ENCODE measurements at places on chromosomes 7 and 10.

- no peak for DNase-seq
- H3K27me3 ChIP-seq, result no peaks in the 10 kb centered on the region
- H3K4me3 ChIP-seq, result no peak overlapping the region
- no peak overlapping the region for H3K27ac ChIP-seq
Observed at GRCh38 chr10:119801176-119801575, 71.5 kb downstream of the MCMBP start.

GRCh38 chr10:75553550-75553949 lies 122.1 kb downstream of the LRMDA start:
- no peaks in the 10 kb centered on the region for H3K27me3 ChIP-seq
- no peak overlapping the region for H3K27ac ChIP-seq
- no peak overlapping the region for H3K4me3 ChIP-seq
- H3K36me3 ChIP-seq, result no peaks in the 10 kb centered on the region
- no peaks in the 10 kb centered on the region for H3K4me1 ChIP-seq

DNA sequence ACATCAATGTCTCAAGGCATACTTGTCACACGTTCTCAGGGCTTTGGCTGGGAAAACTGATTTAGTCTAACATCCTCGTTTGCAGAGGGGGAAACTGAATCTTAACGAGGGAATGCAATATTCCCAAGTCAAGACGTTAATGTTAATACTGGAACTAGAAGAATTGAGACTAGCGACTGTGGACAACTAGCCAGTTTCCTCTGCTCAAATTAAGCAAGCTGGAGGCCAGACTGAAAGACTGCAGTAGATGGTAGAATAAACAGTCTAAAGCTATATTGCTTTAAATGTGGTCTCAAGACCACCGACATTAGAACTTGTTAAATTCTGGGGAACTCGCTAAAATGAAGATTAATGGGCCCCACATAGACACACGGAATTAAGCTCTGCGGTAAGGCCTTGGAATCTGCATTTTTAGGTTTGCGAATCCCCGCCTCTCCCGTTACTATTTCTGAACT lies 639 bp upstream of the TFAM start:
- no peaks in the 10 kb centered on the region for H3K36me3 ChIP-seq
- DNase-seq, result no peak
- H3K27me3 ChIP-seq, result no peaks in the 10 kb centered on the region

DNA sequence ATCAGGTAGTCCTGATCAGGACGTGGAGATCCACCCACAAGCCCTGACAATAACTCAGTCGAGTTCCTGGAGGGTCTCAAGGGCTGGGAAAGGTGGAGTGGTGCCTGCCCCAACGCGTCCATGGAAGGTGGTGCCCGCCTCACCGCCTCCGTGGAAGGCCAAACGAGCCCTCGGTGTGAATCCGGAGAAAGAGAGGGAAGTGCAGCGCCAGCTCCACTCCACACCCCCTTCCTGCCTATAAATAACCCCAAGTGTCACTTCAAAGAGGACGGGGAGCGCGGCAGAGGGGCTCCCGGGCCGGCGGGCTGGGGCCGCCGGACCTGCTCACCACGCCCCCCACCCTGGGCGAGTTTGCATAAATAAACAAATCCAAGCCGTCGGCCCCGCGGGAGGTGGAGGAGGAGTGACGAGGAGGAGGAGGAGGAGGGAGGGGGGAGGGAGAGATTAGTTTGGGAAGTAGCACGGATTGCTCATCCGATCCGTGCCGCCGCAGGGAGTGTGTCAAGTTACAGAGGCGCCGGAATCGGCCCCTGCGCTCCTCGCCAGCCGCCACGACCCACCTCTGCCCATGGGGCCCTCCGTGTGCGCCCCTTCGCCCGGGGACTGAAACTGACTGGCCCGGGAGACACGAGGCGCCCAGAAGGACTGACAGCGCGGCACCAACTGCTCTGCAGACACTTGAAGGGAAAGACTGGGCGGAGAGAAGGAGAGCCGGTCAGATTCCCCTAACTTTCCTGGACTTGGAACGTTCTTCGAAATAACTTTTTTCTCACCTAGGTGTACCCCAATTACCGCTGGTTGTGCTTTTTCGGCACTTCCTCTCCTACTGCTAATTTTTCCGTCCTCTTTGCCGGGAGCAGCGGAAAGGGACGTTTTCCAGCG lies at the start of gene COL13A1:
Gene COL13A1 (plus strand): TSS at position 473 of the 882 bp plus-strand sequence. CDS start 518 bp downstream, outside the sequence.
- peaks cover 24% of the 10 kb centered on the region for H3K27me3 ChIP-seq
- peak within 1 kb of the TSS; percentile 37 for H3K4me3 ChIP-seq
- H3K36me3 ChIP-seq, result no peaks in the 10 kb centered on the region
- no peak within 1 kb of the TSS for H3K27ac ChIP-seq
- peak; percentile 41 for DNase-seq
- H3K4me1 ChIP-seq, result peaks cover 12% of the 10 kb centered on the region

- peaks cover 35% of the 10 kb centered on the region for H3K4me1 ChIP-seq
- peak overlapping the region; percentile 5 for H3K4me3 ChIP-seq
- DNase-seq, result no peak
Observed at GRCh38 chr10:102648889-102649796, 4.9 kb downstream of the TRIM8 start.

- no peaks in the 10 kb centered on the region for H3K27me3 ChIP-seq
- no peak for DNase-seq
- H3K4me1 ChIP-seq, result no peaks in the 10 kb centered on the region
- no peaks in the 10 kb centered on the region for H3K36me3 ChIP-seq
Observed at GRCh38 chr7:45700556-45700955, 126.4 kb downstream of the ADCY1 start.

DNA sequence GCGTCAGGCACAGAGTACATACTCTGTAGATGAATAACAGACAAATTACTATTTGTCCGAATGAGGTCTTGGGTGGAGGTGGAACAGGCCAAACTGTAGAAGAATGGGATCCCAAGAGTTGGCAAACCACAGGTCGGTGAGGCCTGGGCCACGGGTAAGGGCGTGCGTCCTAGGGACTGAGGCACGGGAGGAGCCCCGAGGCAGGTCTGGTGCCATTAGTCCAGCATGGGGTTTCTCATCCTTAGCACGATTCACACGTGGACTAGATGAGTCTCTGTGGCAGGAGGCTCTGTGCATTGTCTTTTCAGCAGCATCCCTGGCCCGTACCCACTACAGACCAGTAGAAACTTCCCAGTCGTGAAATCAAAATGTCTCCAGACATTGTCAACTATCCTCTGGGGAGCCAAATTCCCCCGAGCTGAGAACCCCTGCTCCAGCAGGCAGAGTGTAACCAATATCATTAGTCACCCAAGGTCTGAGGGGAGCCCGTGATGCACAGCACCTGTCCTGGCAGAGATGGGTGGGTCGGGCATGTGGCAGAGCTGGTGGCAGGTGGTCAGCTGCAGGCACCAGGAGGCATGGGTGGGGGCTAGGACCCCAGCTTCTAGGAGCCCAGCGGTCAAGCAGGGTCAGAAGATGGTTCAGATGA lies 61.3 kb downstream of the COL13A1 start:
- no peaks in the 10 kb centered on the region for H3K36me3 ChIP-seq
- DNase-seq, result no peak
- peaks cover 4% of the 10 kb centered on the region for H3K4me1 ChIP-seq
- no peaks in the 10 kb centered on the region for H3K27me3 ChIP-seq
- no peak overlapping the region for H3K4me3 ChIP-seq

DNA sequence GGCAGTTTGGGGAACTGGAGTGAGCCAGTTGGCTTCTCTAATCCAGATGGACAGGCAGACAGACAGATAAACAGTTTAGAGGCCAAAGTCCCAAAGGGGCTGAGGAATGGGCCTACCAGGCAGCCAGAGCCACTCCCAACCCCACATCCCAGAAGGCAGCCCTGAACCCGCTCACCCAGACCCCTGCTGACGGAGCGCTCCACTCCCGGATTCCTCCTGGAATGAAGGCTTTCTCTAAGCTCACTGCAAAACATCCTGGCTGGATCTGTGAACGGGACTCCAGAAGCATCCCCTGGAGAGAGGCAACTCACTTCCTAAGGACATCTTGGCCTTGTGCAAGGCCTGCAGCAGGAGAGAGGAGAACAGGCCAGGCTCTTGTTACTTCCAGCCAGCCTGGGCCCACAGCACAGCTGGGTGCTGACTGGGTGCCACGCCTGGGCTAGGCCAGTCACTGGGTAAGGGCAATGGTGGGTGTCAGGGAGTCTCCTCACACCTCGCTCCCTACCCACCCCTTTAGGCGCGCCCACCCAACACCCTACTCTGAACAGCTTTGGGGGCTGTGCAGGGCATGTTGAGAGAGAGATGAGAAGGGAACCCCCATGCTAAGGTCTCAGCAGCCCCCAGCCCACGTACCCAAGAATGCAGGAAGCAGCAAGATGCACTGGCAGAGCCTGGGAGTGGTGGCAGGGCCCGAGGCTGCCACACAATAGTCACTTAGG lies 168.6 kb upstream of the ZMIZ1 start:
- H3K4me1 ChIP-seq, result no peaks in the 10 kb centered on the region
- no peaks in the 10 kb centered on the region for H3K36me3 ChIP-seq
- no peak overlapping the region for H3K27ac ChIP-seq
- peak; percentile 22 for DNase-seq
- no peak overlapping the region for H3K4me3 ChIP-seq

DNA sequence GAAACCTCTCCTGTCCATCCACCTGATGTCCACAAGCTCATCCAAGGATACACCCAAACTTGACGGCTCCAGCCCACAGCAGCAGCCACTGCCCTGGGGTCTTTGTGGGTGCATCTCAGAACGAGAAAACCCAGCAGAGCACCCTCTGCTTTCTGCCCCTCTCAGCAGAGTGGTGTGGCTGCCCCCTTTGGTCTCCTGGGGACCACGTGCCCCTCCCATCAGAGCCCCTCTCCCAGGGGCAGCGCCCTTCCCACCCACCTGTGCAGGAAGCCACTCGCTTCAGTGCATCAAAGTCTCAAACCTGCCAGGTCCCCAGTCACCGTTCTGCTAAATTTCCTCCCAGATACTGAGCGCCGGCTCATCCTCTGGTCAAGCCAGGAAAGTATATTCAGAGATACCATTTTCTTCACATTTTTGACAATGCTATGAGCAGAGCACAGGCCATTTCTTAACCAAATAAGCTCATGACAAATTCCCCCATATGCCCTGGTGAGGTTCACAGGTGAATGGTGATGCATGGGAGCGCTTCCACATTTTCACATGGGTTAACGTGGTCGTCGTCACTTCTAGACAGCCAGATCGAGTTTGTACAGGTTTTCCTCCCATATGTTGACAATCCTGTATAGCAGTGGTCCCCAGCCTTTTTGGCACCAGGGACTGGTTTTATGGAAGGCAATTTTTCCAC lies 32.4 kb downstream of the CAMK2B start:
- H3K27me3 ChIP-seq, result peaks cover 5% of the 10 kb centered on the region
- H3K4me1 ChIP-seq, result no peaks in the 10 kb centered on the region
- H3K4me3 ChIP-seq, result no peak overlapping the region
- H3K27ac ChIP-seq, result no peak overlapping the region

- DNase-seq, result no peak
- H3K27ac ChIP-seq, result no peak overlapping the region
- H3K4me3 ChIP-seq, result no peak overlapping the region
Observed at GRCh38 chr10:124609698-124610097, 134.5 kb downstream of the FAM53B start.

DNA sequence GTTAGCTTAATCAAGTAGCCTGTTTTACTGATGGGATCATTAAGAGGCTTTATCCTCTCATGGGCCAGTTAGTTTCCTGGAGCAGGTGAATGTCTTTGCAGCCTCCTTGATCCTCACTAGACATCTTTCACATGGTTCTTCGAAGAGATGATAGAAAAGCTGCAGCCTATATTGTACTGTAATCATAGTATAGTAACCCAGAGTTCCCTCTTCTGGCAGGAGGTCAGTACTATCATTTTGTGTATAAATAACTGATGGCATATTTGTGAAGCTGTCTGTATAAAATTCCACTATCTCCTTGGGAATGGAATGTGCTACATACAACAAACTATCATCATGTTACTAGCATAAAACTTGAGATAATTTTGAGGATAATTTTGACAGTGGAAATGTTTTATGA lies 123.8 kb upstream of the PRPS1L1 start:
- no peak overlapping the region for H3K27ac ChIP-seq
- H3K4me3 ChIP-seq, result no peak overlapping the region
- no peak for DNase-seq
- no peaks in the 10 kb centered on the region for H3K36me3 ChIP-seq
- no peaks in the 10 kb centered on the region for H3K27me3 ChIP-seq
- no peaks in the 10 kb centered on the region for H3K4me1 ChIP-seq

DNA sequence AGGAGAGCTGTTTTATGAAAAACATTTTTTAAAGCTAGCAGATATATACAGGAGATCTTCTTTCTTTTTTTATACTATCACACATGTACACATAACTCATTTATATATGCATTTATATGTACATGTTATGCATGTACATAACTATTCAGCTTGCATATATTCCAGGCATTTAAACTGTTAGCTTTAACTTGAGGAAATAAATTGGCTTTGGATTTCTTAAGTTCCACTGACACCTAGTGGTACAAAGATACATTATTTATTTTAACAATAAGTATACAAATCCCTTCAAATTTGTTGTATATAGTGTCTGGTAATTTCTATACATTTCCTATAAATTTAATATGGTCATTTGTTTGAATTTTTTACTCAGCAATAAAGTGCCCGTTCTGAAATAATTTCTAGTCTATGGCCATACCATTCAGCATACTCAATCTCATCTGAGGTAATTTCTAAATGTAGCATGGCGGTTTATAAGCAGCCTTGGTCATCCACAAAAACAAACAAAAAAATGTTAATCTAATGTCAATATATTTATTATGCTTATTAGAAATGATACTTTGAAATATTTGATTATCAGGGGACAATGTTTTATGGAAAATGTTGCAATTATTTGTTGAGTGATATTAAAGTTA lies 11.6 kb downstream of the ZDHHC6 start:
- peaks cover 8% of the 10 kb centered on the region for H3K36me3 ChIP-seq
- H3K4me1 ChIP-seq, result no peaks in the 10 kb centered on the region
- no peak for DNase-seq
- H3K27ac ChIP-seq, result no peak overlapping the region

- H3K4me1 ChIP-seq, result no peaks in the 10 kb centered on the region
- H3K4me3 ChIP-seq, result no peak overlapping the region
- no peaks in the 10 kb centered on the region for H3K27me3 ChIP-seq
Observed at GRCh38 chr10:124164264-124164663, 70.9 kb upstream of the CHST15 start.
